Stimulated activated CD8-positive, alpha-beta memory T cell treated with anti-CD3 and anti-CD28 coated beads, Interleukin-2, amount 100 ng/mL, for 48 hours (primary cell): ENCODE measurements at places on chromosomes 3 and 15.

DNA sequence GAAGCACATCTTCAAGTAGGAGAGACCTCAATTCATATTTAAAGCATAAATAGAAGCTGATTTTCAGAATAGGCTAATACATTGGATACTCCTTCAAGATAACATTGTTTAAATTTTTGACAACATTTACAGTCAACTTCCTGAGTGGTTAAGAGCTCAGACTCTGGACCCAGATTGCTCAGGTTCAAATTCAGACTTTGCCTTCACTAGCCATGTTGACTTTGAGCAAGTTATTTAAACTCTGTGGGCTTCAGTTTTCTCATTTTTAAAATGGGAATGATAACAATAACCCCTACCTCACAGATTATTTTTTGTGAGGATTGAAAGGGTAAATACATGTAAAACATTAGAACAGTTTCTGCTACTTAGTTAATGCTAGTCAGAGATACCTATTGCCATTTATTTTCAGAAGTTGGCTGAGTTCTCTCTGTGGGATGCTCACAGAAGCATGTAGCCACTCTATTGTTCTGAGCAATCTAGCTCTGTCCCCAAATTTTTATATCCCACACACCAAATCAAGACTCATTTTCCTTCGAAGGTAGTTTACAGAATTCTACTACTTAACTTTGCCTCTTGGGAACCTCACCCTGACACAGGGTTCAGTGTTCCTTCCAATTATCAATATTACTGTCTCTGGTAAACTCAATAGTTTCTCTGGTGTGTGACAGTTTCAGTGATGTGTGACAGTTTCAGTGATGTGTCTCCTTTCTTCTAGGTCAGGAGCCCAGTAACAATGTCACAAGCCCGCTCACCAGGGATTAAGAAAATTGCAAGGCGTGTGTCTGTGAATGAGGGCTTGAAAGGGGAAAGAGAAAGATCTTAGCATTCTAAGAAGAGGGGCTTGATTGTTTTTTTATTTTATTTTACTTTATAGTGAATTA, 79.4 kb upstream of the OSTN start:
- DNase-seq, result no peak

GRCh38 chr3:115019900-115020299, 127.2 kb downstream of the ZBTB20 start:
- DNase-seq, result no peak

DNA sequence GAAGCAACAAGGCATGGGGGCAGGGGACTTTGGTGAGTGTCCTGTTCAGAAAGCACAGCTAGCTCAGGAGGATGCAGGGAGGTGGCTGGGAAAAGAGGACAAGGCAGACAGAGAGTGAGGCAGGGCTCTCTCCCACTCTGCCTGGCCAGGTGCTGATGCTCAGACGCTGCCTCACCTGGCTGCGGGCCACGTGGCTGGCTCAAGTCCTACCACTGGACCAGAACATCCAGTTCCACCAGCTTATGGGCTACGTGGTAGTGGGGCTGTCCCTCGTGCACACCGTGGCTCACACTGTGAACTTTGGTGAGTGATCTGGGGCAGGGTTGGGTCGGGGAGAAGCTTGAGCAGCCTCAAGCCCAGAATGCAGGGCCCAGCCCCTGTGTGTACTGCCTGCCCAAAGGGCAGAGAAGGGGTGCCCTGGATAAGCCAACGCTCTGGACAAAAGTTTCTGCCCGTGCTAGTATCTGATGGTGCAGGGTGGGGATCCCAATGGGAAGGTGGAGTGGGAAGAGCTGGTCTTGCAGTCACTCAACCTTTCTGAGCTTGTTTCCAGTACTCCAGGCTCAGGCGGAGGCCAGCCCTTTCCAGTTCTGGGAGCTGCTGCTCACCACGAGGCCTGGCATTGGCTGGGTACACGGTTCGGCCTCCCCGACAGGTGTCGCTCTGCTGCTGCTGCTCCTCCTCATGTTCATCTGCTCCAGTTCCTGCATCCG, 20.9 kb downstream of the NOX5 start:
- no peak for DNase-seq

DNA sequence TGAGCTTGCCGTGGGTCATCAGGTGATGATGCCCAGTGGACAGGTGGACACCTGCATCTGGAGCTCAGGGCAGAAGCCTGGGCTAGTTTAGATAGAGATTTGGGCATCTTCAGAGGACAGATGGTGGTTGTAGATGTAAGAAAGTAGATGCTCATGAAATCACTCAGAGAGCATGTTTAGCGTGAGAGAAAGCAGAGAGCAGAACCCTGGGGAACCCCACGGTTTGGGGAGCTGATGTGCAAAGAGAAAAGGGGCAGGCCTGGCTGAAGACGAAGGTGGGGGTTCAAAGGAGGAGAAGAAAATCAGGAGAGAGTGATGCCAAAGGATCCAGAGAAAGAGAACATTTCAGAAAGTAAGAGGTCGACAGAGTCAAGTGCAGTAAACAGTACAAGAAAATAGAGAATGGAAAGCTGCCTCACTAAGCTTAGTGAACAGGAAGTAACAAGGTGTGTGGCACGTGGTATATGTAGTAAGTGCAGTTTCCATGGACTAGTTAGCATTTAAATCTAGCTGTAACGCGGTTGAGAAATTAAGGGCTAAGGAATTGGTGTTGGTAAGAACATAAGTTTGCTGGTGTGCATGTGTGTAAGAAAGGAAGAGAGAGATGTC, 13.5 kb downstream of the TIGIT start:
- peak; percentile 22 for DNase-seq
